ENCODE measurements at places on chromosomes 7 and 10.

DNA sequence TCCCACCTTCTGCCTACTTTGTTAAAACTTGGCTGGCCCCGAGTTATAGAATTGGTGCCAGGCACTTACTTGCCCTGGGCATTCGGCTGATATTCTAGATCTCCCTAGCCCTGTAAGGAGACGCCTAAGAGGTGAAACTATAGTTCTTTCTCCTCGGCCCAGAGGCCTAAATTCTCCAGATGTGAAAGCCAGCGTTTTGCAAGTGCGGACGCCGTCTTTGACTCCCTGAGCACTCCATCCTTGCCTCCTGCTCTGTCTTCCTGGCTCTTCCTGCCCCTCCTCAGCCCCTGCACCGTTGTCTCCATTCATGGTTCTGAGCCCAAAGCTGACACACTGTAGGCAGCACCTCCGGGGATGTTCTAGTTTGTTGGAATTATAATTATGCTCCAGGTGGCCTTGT is 11.2 kb downstream of the SMKR1 start:
- DNase-seq = no peak

DNA sequence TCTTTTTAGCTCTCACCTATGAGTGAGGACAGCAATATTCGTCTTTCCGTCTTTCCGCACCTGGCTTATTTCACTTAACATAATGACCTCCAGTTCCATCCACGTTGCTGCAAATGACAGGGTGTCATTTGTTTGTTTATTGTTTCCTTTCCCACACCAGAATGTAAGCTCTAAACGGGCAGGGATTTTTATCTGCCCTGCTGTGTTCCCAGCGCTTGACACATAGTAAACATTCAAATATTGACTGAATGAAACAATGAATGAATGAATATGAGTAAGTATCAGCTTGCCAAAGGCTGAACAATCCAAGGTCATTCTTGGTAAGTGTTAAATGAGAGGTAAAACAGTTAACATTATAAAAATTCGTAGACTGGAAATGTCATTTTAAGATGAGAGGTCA is 12.8 kb downstream of the SH3PXD2A start:
- no peak for DNase-seq

DNA sequence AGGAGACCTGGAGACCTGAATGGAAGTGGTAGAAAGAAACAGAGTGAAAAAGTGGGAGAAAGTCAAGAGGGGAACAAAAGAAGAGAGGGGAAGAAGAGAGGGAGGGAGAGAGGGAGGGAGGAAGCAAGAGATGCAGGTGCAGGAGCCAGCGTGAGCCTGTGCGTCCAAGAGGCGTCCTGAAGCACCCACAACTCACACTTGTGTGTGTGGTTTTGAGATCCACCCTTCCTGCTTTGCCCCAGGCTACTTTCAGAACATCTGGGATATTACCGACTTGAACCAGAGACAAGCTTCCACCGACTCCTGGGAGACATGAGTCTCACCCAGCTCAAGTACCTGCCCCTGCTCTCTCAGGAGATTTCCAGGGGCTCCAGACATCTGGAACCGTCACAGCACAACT is 9.8 kb downstream of the AFAP1L2 start:
- no peak for DNase-seq

GRCh38 chr7:140525743-140526142 is 46.4 kb upstream of the MKRN1 start:
- no peak for DNase-seq

- DNase-seq = no peak
Observed at GRCh38 chr7:46432708-46433107, 511.6 kb upstream of the IGFBP3 start.

- no peak for DNase-seq
Observed at GRCh38 chr10:119201233-119201632, 6.1 kb upstream of the GRK5 start.

- DNase-seq = no peak
Observed at GRCh38 chr7:29496355-29497020, 67.1 kb upstream of the PRR15 start.

DNA sequence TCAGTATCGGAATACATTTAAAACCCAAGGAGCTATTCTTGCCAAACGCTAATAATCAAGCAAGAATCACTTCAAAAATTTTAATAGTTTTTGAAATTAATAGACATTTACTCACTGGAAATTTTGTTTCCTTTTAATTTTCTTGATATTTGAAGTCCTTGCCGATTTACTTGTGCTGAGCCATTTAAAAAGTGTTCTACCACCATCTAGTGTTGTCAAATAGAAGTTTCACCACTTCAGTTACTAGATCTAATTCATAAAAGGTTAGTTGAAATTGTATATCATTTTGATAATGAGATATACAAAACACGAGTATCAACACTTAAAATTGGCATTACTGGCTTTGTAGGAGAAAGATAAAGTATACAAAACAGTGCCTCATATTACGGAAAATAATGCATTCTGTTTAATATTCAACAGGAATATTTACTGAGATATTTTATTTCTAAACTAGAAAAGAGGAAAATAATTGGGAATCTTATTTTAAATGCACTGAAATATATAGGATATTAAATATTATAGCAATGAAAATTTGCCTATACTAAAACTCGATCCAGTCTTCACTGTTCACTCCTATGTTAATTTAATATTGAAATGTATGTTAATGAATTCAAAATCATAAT is 664.8 kb upstream of the SEMA3D start:
- no peak for DNase-seq

DNA sequence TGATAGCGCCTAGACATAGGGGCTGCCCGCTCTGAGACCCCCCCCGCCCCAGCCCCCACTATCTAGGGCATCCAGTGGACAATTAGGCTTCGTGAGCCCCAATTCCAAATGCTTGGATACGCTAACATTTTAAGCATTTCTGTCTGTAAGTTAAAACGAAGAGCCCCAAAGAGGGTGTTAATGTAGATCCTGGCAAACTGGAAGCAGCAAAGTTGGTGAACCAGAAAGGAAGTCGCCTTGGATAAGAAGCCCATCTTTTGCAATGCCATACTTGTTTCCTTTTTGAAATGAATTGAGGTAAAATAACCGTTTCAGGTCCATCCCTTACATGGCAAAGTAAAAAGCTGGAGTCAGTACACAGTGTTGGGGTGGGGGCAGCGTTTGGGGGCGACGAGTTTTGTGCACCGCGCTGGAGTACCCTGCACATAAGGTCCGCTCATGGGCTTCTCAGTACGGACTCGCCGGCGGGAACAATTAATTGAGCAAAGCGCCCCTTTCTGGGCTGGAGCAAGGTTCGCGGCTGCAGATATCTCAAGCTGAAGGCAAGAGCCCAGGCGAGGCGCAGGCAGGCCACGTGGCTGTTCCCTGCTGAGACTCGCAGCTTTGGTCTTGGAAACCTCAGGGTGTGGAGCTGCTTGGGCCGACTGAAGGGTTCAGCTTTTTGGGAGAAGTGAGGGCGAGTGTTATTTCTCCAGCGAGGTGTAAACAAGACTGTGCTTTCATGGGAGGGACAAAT is 1.4 kb upstream of the TWIST1 start:
- DNase-seq = no peak

GRCh38 chr7:157551325-157552070 is 214.7 kb downstream of the DNAJB6 start:
- DNase-seq = no peak

DNA sequence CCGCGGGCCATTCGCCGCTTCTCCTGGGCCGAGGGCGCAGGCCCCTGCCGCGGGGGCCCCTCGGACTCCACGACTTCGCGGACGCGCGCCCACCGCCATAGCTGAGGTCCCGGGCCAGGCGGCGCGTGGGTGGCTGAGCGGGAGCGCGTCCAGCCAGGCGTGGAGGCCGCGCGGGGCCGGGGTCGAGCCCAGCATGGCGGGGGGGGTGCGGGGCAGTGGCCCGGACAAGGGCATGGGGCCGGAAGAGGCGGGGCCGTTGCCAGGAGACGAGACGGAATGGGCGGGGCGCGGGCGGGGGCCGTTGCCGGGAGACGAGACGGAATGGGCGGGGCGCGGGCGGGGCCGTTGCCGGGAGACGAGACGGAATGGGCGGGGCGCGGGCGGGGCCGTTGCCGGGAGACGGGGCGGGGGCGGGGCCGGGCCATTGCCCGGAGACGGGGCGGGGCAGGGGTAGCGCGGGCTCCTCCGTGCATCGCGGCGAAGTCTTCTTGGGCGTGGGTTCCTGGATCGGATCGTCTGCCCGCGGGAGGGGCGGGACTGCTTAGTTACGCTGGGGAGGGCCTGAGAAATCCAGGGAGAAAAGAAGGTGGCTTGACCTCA is 14.8 kb downstream of the ADAM8 start:
- peak; percentile 79 for DNase-seq

DNA sequence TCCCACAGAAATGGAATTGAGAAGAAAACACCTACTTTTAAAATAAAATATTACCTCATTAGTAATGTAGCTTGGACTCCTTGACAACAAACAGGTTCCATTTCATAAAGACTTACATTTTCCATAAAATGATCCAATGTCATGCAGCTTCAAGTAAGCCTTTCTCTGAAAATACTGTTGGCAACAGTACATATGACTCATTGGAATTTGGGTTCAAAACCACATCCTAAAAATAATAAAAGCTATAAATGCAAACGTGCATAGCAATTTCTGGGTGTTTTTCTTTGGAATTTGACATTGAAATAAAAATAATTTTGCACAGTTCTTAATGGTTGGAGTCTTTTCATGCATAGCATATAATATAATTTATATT is 47.9 kb downstream of the FHIP2A start:
- DNase-seq = no peak

GRCh38 chr10:27568196-27569175 is 64.4 kb downstream of the RAB18 start:
- no peak for DNase-seq

- no peak for DNase-seq
Observed at GRCh38 chr7:101163279-101164070, 1.9 kb downstream of the VGF start.

DNA sequence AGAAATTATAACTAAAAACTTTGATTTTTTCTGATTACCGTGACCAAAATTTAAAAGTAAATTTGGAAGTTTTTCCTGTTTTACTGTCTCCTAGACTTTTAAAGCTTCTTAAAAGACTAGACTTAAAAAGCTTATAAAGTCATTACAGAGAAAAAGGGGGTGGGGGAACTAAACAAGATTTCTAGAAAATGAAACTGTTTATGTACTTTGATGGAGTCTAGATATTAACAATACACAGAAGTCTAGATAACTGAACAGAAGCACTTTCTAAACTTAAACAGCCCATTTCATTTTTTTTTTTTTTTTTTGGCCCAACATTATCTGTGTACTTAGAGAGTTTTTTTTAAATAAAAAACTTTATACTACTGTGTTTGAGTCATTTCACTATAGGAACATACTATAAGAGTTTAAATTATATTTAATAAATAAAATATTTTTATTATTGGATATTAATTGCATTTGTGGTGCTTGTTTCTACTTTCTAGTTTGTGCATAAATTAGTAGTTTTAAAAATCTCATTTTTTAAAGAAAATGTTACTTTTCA is 98.5 kb downstream of the PHTF2 start:
- DNase-seq = no peak

- DNase-seq = no peak
Observed at GRCh38 chr10:86209726-86210125, 156.9 kb downstream of the GRID1 start.

DNA sequence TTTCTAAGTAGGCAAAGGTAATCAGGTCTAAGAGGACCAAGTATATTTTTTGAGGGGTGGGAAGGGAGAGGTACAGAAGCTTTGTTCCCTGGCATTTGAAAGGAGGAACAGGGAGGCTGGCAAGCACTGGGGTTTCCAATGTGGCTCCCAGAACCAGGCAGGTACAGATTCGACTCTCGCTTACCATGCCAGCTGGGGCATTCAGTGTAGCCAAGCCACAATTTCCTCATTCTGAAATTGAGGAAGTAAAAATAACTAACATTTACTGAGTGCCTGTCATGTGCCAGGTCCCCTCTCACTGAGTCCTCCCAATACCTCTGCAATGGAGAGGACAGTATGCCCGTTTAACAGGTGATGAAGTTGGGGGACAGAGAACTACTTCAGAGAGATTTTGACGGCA is 45.9 kb upstream of the BET1 start:
- DNase-seq = no peak

GRCh38 chr10:77325233-77325537 is 312.4 kb downstream of the KCNMA1 start:
- DNase-seq = no peak

- DNase-seq = no peak
Observed at GRCh38 chr7:80467069-80467468, 44.8 kb downstream of the GNAT3 start.

DNA sequence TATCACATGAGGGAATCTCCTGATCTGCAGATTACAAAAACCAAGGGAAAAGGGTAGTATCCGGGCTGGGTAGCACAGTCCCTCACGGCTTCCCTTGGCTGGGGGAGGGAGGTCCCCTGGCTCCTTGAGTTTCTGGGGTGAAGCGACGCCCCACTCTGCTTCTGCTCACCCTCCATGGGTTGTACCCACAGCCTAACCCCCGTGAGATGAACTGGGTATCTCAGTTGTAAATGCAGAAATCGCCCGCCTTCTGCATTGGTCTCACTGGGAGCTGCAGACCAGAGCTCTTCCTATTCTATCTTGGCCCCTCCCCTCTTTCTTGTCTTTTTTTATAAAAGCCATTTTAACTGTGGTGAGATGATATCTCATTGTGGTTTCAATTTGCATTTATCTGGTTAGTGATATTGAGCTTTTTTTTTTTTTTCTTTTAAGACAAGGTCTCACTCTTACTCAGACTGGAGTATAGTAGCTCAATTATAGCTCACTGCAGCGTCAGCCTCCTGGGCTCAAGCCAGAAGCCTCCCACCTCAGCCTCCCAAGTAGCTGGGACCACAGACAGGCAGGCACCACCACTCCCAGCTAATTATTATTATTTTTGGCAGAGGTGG is 87.8 kb downstream of the ABCC2 start:
- DNase-seq = no peak

DNA sequence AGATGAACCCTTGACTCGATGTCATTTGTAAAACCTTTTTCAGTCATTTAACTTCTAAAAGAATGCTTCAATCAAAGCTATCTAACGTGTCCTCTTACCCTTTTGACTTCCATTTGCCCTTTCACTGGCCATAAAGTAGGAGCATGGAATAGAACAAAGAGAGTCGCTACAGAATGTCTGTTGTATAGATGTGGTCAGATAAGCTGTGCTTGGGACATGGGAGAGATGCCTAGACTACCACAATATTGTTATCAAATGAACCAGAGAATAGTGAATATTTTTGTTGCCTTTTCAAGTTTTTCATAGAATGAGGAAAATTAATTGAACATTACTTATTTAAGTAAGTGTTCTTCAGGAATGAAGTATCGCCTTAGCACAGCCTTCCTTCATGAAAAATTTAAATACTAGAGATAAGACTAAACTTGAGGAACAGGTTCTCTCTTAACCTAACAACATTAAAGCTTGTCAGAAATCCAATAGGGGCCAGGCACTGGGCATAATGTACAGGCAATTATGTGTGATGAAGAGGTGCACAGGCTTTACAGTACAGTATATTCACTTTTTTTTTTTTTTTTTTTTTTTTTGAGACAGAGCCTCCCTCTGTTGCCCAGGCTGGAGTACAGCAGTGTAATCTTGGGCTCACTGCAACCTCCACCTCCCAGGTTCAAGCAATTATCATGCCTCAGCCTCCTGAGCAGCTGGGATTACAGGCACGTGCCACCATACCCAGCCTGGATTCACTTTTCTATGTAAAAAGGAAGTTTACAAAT is 7.5 kb upstream of the KMT2E start:
- DNase-seq = no peak

Data from effector CD4-positive, alpha-beta T cell (primary cell).